Transverse colon (tissue), 4 donors: ENCODE measurements at places on chromosomes 7 and 10. TPM values are rescaled to one million over a fixed set of nuclear protein-coding genes. Genes with fewer than 3 reads are reported as not detected.

TFEC gene
- total RNA-seq: 3.0 TPM

BAIAP2L1 gene
- 59.7 TPM for total RNA-seq

CCL24 gene
- total RNA-seq: not detected

ADAM22 gene
- 17.3 TPM for total RNA-seq

DNAJC1 gene
- 18.5 TPM for total RNA-seq

CYP3A4 gene
- total RNA-seq: 44.9 TPM

EPC1 gene
- 148 TPM for total RNA-seq

TBC1D12 gene
- 27.2 TPM for total RNA-seq

EZH2 gene
- 6.0 TPM for total RNA-seq

ANKRD16 gene
- total RNA-seq: 16.2 TPM

- DNase-seq: peak; percentile 61
Measured at GRCh38 chr10:72292223-72292691, 18.5 kb downstream of the DDIT4 start.

- DNase-seq: no peak
Measured at GRCh38 chr10:113552701-113553100, at the start of gene HABP2. HABP2 (plus strand) TSS chr10:113553053; CDS start chr10:113553122, 69 bp downstream.

- DNase-seq: no peak
Measured at GRCh38 chr10:57168611-57169240, 807.7 kb upstream of the ZWINT start.

- no peak for DNase-seq
Measured at GRCh38 chr7:148661471-148661870, 37.2 kb upstream of the CUL1 start.

DNA sequence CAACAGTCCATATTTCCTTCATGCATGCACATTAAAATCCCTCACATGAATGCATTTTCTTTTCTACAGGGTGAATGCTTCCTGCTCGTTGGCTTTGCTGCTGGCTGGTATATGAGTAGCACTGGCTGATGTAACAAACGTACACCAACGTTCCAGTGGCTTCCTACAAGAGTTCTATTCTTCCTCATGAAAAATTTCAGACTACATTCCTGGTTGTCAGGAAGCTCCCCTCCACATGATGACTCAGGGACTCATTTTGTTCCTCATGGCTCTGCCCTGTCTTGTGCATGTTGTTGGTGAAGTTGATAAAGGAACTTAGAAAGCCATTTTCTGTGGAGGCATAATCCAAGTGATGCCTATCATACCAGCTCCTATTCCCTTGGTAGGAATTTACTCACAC lies 470.7 kb upstream of the KLF6 start:
- DNase-seq: no peak

GRCh38 chr10:5078547-5079180 lies 15.6 kb upstream of the AKR1C3 start:
- DNase-seq: no peak

- no peak for DNase-seq
Measured at GRCh38 chr7:129391546-129392171, 42.6 kb upstream of the STRIP2 start.

DNA sequence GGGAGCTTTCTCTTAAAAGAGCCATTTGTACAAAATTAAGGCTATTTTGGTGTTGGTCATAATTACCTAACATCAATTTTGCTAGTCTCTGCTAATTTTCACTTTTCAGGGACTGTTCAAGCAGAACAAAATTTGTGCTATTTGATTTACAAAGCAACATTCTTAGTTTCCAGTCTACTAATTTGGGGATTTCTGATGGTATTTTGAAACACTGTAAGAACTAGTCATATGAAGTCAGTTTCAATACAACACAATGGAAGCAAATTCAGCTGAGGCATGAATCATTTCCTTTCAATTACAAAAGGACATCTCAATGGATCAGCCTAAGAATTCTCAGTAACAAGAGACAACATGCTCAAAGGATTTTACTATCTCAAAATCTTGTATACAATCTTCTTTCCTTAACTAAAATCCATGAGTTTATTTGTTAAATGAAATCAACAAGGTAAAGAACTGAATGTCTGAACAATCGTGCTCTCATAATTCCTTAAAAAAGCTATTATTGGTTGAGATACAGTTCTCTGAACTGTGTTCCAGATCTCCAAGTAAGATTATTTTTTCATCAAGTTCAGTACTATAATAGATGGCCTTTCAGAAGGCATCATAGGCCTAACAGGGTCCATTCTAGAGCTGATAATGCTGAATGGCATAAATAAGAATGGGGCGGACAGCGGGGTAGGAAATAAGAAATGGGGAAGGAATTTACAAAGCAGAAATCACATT lies 144.6 kb downstream of the NRCAM start:
- no peak for DNase-seq

GRCh38 chr7:33832271-33832721 lies 73.0 kb upstream of the BMPER start:
- no peak for DNase-seq

DNA sequence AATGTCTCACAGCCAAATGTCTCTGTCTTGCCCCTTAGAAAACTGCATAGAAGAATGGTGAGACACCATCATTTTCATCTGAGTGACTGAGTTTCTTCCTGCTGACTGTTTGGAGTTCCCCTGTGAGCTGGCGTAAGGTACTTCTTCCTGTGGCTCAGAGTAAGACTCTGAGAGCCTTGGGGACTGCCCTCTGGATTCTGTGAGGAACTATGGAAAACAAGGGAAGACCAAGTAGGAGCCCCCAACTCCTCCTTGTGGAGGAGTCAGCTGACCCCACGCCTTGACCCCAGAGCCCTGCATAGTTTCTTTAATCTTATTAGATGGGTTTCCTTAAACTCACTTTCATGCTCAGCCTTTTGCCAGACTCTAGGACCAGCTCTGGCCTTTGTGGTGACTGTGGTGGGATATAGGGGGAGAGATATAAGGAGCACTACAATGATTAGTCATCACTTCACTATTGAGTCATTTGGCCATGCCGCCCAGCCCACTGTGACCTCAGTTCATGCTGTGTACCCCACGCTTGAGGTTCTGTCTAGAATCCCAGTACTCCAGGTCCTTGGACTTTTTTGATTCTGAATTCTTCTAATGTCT lies 51.8 kb upstream of the FAM133B start:
- no peak for DNase-seq

DNA sequence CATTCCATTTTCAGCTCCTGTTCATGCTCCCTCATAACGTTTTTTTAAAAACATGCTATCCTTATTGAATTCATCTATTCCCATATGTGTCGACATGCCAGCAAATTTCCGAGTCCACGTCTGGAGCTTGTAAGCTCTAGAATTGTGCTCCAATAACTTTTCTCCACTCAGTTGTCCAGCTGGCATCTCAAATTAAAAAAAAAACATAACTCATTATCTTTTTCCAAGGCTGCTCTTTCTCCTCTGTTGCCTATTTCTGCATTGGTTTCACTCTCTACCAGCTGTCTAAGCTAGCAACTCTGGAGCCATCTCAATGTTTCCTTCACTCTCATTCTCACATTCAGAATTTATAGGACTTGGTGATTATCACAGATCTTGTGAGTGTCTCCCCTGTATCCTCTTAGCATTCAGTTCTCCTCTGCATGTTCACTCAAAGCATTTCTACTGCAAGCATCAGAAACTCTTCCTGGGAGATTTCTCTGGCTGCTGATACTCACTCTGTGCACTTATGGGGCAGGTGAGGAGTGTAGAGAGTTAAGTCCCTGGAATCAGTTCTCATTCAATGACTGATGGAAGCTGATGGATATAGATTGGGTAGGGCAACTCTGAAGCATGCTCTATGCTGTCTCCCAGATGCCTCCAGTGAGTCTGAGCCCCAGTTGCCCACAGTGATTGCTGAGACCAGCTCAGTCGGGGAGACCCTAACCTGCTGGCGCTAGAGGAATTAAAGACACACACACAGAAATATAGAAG lies 6.7 kb upstream of the DLD start:
- no peak for DNase-seq

GRCh38 chr7:16652240-16652583 lies 6.2 kb downstream of the BZW2 start:
- no peak for DNase-seq

DNA sequence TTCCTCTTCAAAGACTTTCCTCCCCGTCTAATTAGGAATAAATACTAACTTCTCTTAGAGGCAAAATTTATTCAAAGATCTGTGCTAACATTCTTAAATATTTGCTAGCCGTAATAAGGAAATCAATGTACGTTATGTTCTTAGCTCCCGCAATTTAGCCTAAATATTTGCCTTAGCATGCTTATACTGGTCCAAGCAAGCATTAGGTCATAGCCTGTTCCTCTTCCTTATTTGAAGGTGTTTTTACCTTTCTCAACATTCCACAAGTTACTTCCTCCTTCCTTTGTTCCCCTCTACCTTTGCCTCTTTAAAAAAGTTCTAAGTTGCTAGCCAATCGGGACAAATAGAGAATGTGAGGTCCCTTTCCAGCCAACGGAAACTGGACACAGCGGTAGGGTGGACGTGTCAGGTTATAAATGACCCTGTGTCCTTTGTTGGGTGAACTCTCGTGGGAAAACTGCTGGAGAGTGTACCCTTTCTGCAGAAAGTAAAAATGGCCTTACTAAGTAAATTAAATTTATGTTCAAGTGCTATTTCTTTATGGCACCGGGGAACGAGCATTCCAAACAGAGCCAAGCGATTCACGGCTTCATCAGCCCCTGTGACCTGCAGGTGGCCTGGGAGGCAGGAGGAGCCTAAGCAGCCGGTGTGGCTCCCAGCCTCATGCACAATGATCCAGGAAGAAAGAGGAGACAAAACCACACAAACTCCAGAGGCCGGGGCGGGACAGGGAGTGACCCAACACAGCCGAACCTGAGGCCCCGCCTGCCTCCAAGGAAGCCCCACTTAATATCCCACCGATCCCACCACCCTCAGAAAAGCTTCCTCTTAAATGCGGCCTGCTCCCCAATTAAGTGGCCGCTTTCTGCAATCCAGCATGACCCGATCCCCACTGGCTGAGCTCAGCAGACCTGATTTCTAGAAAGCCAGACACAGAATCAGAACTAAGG lies 67.0 kb downstream of the ZRANB1 start:
- DNase-seq: peak; percentile 81

DNA sequence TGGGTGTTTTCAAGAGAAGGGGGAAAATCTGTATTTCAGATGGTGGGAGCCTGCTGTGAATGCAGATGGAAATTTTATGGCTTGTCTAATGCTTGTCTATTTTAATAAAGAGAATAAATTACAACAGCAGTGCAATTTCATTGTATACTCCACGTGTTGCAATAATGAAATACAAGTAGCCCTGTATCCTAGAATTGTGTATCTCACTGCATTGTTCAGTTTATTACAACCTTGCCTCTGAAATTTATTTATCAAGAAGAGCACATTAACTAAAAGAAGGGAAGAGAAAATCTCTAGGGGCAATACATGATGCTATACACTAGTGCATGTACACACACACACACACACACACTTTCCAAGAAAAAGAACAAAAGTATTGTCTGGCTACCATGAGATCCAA lies 21.8 kb downstream of the ANK3 start:
- no peak for DNase-seq

GRCh38 chr10:70145166-70145665 lies 1.3 kb downstream of the TYSND1 start:
- DNase-seq: peak; percentile 35

- no peak for DNase-seq
Measured at GRCh38 chr10:114206902-114207301, 27.7 kb downstream of the TDRD1 start.

DNA sequence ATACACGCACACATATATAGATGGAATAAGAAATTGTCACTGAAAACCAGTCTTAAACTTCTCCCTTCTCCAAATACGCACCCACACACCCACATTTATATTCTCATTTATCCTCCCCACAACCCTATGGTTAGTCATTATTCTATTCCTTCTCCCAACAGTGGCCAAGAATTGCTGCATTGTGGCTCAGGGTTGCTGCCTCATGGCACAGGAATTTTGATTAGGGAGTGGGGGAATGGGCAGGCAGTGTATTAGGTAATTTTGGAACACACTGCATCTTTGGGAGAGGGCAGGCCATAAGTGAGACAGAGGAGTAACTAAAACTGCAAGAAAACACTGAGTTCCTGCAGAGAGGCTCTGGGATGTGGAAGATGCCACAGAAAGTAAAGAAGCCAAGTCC lies 35.7 kb downstream of the NAPEPLD start:
- DNase-seq: no peak

- DNase-seq: peak; percentile 83
Measured at GRCh38 chr7:102425639-102426267, 7.6 kb upstream of the ORAI2 start.

GRCh38 chr7:94059746-94060145 lies 55.6 kb upstream of the BET1 start:
- DNase-seq: no peak

GRCh38 chr10:43260117-43260761 lies 6.6 kb downstream of the RASGEF1A start:
- no peak for DNase-seq

DNA sequence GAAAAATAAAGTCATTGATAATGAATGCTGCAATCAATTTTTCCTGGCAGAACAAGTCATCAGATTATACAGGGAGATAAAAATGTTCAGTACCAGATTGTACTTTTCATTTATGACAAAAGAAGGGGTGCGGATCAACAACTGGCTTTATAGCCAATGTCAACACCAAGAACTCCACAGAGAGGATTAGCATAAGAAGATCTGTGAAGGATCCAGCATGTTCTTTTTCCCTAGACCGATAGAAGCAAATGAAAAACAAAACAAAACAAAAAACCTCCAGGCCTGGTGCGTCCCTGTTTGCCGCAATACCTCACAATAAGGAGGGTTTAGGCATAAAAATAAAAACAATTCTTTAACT lies 34.7 kb upstream of the PRKAR2B start:
- DNase-seq: no peak

DNA sequence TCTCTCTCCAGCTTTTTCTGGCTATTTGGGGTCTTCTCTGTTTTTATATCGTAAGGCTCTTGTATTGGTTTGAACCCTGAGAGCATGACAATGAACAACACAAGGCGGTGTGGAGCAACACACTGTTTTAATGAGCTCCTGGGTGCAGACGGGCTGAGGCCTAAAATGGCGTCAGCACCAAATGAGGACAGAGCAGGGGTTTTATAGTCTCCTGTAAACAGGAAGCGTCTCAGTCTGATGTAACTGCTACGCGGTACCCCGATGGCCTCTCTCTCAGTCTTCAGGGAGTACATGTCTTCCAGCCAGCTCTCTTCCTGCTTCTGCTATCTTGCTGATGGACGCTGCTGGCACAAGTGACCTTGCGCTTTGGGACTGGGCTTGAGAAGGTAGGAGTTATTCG lies 95.9 kb upstream of the CCDC71L start:
- no peak for DNase-seq
